ENCODE measurements at places on chromosomes 1 and 21.

- DNase-seq = no peak
Measured at GRCh38 chr1:247905910-247906503, 10.6 kb downstream of the OR2W3 start.

GRCh38 chr1:107358619-107359327, 217.9 kb downstream of the NTNG1 start:
- peak; percentile 5 for DNase-seq

GRCh38 chr1:2459757-2460156, 16.3 kb upstream of the PLCH2 start:
- DNase-seq = no peak

DNA sequence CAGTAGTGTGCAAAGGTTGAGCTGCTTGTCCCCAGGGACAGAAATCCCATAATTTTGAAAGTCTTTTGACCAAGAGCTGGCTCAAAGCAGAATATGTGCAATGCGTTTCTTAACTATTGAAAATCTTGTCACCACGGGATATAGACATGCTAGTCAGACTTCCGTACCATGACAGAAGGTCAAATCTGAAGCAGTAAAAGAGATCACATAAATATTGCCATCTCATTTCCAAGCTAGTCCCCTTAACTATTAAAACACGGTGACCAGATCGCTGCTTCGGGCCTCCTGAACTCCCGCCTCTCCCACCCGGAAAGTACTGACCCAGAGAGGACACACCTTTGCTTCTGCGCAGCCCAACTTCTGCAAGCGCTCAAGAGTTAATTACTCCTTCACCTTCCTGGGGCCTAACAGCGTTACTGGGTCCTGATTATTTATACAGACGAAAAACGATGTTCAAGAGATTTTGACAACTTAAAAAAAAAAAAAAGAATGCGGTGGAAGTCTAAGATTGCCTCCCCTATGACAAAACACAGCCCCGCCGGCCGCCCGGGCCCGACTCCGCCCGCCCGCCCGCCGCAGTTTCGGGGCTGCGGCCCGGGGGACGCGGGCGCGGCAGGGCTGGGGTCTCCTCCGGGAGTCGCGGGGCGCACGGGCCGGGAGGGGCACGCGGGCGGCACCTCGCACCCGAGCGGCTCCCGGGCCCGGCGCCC, 692 bp downstream of the SORT1 start:
- no peak for DNase-seq

- no peak for DNase-seq
Measured at GRCh38 chr1:64608005-64608650, 136.7 kb upstream of the RAVER2 start.

GRCh38 chr1:10236405-10237156, 26.2 kb downstream of the KIF1B start:
- peak; percentile 32 for DNase-seq

GRCh38 chr1:113002297-113002696, 46.3 kb upstream of the SLC16A1 start:
- DNase-seq = no peak

DNA sequence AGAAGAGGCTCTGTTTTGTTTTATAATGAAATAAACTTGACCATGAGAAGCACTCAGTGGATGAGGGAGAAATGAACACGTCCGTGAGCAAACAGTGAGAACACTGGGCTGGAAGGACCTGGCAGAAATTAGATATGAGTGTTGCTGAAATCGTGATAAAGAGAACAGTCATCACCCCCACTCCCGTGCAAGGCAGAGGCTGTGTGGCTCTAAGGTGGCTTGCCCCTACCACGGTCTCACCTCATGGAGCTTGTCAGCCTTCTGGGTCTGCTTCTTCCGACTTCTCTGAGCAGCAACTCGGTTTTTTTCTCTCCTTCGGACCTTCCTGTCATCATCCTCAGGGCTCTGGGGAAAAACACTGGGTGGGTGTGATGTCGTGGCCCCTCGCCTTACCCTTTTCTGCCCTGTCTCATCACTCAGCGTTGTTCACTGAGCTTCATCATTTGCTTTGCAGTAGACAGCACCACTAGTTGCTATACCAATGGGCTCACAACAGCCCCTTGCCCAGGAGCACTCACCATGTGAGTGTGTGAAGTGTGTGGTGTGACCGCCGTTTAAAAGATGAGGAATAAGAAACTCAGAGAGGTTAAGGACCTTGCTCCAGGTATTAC, 2.8 kb downstream of the BATF3 start:
- no peak for DNase-seq

- DNase-seq = no peak
Measured at GRCh38 chr1:175155473-175155856, 37.1 kb downstream of the KIAA0040 start.

- DNase-seq = no peak
Measured at GRCh38 chr1:81666586-81666985, 134.1 kb upstream of the ADGRL2 start.

- no peak for DNase-seq
Measured at GRCh38 chr21:17667256-17667655, 54.6 kb upstream of the BTG3 start.

- no peak for DNase-seq
Measured at GRCh38 chr1:117568999-117569398, 36.8 kb upstream of the TENT5C start.

DNA sequence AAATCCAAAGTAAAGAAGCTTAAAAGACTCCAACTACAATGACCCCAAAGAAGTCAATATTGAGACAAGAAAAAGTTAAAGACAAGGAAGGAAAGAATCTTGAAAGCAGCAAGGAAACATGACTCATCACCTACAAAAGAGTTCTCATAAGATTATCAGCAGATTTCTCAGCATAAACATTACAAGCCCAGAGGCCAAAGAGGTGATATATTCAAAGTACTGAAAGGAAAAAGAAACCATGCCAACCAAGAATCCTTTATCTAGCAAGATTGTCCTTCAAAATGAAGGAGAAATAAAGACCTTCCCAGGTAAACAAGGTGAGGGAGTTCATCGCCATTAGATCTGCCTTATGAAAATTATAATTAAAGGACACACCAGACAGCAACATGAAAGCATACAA, 49.8 kb downstream of the CSMD2 start:
- DNase-seq = no peak

GRCh38 chr21:42560517-42561179, 47.0 kb downstream of the SLC37A1 start:
- no peak for DNase-seq

DNA sequence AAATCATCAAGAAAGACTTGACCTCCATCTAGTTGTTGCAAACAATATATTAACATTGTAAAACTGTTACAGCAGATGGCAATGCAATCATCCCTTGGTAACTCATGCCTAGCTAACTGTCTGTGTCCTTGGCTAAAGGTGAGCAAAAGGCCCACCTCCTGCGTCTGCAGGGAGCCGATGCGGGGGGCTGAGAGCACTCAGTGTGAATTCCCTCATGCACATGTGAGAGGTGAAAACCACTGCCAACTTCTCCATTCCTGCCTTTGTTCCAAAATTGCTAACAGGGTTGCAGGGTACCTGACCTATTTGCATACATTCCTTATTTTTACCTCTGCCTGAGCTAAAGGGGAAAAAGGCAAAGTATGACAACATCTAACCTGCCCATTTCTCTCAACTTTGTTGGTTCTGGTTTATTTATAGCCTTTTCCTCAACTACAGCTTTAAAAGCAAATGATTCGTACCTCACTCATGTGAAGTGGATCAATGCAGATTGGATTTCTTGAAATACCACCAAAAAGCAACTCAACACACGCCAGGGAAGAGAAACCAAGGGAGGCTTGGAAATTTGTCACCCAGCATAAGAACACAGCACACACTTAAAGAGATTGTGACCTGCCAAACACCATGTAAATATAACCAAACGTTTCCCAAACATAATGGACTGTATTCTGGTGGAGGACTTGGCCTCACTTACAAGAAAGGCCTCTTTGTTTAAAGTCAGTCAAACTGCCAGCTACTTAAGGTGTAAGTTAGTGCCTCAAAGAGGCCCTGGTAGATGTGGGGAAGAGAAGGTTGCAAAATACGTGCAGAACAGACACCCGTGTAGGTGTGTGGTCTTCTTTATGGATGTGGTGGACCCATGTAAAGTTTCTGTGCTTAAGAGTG, 651.0 kb downstream of the SMYD3 start:
- no peak for DNase-seq
